Neural progenitor cell (in vitro differentiated cells): ENCODE measurements at places on chromosomes 1 and 21.

GRCh38 chr1:22831729-22832413 is 121.2 kb downstream of the EPHB2 start:
- H3K4me3 ChIP-seq = no peak overlapping the region
- no peak overlapping the region for H3K27ac ChIP-seq
- DNase-seq = no peak
- no peaks in the 10 kb centered on the region for H3K36me3 ChIP-seq
- H3K4me1 ChIP-seq = peaks cover 43% of the 10 kb centered on the region
- H3K27me3 ChIP-seq = no peaks in the 10 kb centered on the region

DNA sequence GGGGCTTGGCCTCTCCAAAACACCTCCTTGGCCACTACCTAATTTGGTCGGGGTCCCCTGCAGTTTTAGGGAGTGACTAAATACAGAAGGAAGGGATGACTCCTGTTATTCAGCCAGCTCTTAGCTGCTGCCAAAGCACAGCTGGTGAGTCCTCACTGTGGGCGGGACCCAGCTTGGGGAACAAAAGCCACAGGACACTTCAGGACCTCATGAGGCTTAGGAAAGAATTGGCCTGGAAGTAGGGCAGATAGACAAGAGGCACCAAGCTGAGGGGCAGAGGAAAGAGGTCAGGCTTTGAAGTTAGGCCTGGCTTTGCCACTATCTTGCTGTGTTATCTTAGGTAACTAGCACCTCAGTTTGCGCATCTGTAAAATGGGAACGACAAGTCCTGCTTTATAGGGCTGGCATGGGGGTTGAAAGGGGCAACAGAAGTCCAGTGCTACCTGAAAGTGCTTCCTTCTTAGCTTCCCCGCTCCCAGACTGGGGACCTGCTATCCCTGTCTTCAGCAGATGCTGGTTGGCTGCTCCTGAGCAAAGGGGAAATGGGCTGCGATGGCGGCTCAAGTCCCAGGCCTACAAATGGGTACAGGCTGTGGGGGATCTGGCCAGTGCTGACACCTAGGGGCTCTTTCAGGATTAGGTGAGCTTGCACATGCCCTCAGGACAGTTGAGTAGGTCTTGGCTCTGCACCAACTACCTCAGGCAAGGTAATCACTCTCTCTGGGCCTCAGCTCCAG is 15.7 kb downstream of the IFI6 start:
- peaks cover 25% of the 10 kb centered on the region for H3K4me1 ChIP-seq
- no peaks in the 10 kb centered on the region for H3K27me3 ChIP-seq
- H3K27ac ChIP-seq = no peak overlapping the region
- DNase-seq = peak; percentile 86
- no peak overlapping the region for H3K4me3 ChIP-seq
- H3K36me3 ChIP-seq = no peaks in the 10 kb centered on the region

- no peak overlapping the region for H3K4me3 ChIP-seq
- no peak overlapping the region for H3K27ac ChIP-seq
- no peak for DNase-seq
- H3K4me1 ChIP-seq = no peaks in the 10 kb centered on the region
Observed at GRCh38 chr1:70485624-70486023, 74.6 kb downstream of the CTH start.

DNA sequence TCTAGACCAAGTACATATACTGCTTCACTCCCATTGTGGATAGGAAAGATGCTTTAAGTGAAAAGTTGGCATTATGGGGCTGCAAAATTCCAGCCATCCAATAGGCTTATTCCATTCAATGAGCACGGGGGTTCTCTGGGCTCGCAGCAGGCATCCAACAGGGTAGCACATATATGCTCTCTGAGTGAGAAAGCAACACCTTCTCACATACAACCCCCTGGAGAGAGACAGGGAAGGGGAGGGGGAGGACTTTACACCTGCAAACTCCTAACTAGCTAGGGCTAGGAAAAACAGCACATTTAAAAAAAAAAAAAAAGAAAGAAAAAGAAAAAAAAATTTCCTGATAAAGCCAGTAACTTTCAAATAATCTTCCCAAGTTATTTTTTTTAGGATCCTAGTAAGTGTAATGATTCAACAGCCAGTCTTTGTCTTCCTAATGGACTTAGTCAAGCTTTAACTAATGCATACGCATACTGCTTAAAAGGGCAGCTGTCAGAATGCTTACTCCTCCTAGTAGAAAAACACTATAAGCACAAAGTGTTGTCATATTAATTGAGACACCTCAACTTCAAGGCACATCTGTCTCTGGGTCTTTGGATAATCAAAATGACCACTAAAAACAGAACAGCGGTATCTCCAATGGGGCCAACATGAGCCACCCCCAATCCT is 18.7 kb downstream of the PSMB2 start:
- H3K27ac ChIP-seq = peak overlapping the region; percentile 9
- H3K4me3 ChIP-seq = no peak overlapping the region
- no peaks in the 10 kb centered on the region for H3K36me3 ChIP-seq

GRCh38 chr1:162080472-162081015 is 11.1 kb downstream of the NOS1AP start:
- H3K4me3 ChIP-seq = no peak overlapping the region
- H3K4me1 ChIP-seq = peaks cover 29% of the 10 kb centered on the region
- peak overlapping the region; percentile 22 for H3K27ac ChIP-seq
- no peaks in the 10 kb centered on the region for H3K36me3 ChIP-seq
- no peak for DNase-seq

DNA sequence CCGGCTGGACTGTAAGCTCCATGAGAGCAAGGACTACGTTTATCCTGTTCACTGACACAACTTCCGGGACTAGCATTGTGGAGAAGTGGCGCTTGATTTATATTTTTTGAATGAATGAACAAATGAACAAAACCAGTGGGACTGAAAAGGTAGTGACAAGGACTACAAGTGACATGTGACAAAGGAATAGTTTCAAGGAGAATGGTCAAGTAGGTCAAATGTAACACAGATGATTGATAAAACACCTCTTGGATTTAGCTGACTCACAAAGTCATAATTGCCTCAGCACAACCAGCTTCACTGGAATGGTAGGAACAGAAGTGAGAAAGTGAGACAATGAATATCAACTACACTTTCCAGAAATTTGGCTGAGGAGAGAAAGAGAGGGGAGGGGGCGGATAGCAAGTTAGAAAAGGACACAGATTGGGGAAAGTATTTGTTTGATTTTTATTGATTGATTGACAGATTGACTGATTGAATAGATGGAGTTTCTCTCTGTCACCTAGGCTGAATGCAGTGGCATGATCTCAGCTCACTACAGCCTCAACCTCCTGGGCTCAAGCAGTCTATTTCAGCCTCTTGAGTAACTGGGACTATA is 14.2 kb downstream of the MTF1 start:
- no peak overlapping the region for H3K4me3 ChIP-seq
- no peak for DNase-seq
- no peaks in the 10 kb centered on the region for H3K4me1 ChIP-seq
- H3K36me3 ChIP-seq = no peaks in the 10 kb centered on the region

DNA sequence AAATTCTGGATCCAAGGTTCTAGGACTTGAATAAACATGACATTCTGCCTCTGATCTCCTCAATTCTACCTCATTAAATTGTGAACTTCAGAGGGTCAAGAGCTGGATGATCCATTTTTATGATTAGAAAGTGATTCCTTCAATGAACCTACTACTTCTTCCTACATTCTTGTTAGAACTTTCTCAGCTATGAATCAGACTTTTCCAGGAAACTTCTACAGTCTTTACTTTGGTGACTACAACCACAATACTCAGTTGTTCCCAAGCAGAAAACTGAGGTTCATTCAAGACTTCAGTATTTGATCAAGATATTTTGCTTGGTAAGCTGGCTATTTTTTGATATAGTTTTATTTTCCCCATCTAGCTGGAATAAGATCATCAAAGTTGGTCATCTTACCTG is 51.4 kb downstream of the CDC7 start:
- DNase-seq = no peak
- no peak overlapping the region for H3K4me3 ChIP-seq
